ENCODE measurements at places on chromosomes 12 and 14.
A peak's percentile ranks its signal among the peaks of the same experiment; 100 is the strongest.

DNA sequence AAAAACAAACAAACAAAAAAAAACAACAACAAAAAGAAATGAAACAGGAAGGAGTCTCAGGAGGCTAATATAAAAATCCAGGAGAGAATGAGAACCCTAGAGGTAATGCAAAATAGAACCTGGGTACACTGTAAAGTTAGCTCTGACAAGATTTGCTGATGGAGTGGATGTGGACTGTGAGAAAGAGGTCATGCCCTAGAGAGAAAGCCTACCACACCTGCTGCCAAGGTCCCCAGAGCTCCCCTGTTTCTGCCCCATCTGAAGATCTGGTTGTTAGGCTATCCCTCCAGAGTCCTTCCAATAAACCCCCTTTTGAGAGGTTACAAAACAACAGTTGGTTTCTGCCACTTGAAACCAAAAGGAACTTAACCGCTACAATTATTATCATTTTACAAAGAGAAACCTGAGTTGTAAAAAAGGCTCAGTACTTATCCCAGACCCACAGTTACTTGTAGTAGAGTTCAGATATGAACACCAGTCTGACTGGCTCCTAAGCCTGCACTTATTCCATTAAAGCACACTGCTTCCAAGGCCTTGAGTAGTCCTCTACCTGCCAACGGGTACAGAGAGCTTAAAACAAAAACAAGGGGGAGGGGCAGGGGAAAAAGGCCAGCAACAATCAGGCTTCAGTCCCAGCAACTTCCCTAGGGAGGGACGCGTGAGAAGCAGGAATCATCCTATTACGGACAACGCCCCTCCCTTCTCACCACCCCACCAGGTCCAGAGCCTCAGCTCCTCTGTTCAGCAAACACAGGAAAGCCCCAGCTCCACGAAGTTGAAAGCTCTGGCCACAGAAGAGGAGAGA lies 27.7 kb downstream of the PPP1R13B start:
- DNase-seq, result no peak

- no peak for DNase-seq
Measured at GRCh38 chr14:32941668-32942065, 3.0 kb downstream of the NPAS3 start.

DNA sequence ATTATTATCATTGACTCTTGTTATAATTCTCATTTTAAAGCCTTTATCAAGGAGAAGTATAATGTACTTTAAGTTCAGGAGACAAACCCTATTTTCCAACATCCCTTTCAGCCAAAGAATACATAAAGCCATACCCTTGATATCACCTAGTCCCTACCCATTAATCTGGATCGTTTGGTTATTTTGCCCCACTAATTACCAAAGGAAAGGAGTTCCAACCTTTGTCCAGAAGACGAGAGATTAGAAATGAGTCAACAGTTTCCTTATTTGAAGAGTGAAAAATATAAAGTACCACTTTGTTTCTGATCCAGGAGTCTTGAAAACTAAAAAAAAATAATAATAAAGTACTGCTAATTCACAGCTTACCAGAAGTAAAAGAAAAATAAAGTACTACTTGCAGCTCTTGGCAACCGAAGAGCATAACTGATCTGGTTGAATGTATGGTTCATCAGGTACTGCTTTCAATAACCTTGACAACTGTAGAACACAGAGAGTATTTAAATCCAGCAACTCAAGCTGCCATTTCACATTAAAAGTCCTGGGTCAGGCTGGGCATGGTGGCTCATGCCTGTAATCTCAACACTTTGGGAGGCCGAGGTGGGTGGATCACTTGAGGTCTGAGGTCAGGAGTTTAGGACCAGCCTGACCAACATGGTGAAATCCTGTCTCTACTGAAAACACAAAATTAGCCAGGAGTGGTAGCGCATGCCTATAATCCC lies 33.7 kb downstream of the LIMA1 start:
- DNase-seq, result no peak

- DNase-seq, result no peak
Measured at GRCh38 chr14:55834390-55834789, 254.4 kb downstream of the KTN1 start.

DNA sequence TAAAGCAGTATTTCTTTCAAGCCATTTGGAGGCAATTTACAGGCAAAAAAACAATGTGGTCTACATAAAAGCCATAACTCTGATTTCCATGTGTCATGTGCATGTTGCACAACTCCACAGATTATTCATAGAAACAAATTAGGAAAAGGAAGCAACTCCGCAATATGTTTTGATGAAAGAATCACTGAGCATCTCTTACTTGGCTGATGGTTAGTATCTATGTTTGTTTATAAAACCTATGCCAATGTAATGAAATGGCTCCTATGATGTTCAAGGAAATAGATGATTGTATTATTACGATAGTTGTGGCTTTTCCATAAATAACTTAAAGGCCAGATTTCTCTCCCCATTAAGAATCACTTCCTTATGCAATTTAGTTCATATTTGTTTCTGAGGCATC lies 373.7 kb downstream of the CCDC91 start:
- no peak for DNase-seq

DNA sequence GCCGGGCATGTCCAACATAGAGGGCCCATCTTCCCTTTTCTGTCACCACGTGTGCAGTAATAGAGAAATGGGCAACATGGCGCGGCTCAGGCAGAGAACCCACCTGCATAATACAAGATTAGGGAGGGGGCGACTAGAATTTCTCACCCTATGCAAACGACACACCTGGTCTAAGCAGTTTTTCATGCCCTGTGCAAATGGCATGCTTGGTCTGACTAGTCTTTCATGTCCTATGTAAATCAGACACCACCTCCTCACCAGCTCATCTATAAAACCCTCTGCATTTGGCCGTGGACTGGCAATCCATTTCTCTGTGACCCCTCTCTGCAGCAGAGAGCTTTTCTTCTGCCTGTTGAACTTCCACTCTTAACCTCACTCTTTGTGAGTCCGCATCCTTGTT lies 180.2 kb upstream of the PZP start:
- DNase-seq, result no peak

- DNase-seq, result no peak
Measured at GRCh38 chr12:114680604-114681069, 3.3 kb downstream of the TBX3 start.

GRCh38 chr14:68486033-68486732 lies 306.7 kb downstream of the ZFP36L1 start:
- no peak for DNase-seq

DNA sequence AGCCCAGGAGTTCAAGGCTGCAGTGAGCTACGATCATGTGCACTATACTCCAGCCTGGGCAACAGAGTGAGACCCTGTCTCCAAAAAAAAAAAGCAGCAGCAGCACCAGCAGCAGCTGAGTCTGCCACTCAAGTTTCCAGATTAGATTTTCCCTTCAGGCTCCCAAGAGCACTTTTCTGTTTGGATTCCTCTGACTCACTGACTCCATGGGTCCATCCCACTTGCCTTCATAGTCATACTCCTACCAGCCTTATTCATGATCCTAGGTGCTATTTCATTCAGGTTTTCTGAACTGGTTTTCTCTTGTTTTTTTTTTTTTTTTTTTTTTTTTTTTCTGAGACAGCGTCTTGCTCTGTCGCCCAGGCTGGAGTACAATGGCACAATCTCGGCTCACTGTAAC lies 6.8 kb upstream of the TWF1 start:
- no peak for DNase-seq

- DNase-seq, result peak; percentile 38
Measured at GRCh38 chr14:88299865-88300530, 23.1 kb downstream of the KCNK10 start.

Measured in tibial artery (tissue), 4 donors.